Small intestine (tissue), 16 donors: ENCODE measurements at places on chromosomes 16 and 17. TPM values are rescaled to one million over a fixed set of nuclear protein-coding genes. Genes with fewer than 3 reads are reported as not detected.

GNG13 gene
- 0.80 TPM for polyA plus RNA-seq

CENPT gene
- polyA plus RNA-seq: 111 TPM

TADA2A gene
- polyA plus RNA-seq: 7.8 TPM

PGS1 gene
- polyA plus RNA-seq: 16.1 TPM

MSI2 gene
- 9.6 TPM for polyA plus RNA-seq

GRCh38 chr17:47266782-47267181, 13.2 kb downstream of the ITGB3 start:
- peaks cover 4% of the 10 kb centered on the region for H3K36me3 ChIP-seq
- H3K4me3 ChIP-seq: no peak overlapping the region
- peak overlapping the region; percentile 58 for H3K27ac ChIP-seq
- H3K27me3 ChIP-seq: no peaks in the 10 kb centered on the region
- peaks cover 1% of the 10 kb centered on the region for H3K4me1 ChIP-seq

- DNase-seq: no peak
- no peak overlapping the region for H3K4me3 ChIP-seq
- no peaks in the 10 kb centered on the region for H3K4me1 ChIP-seq
- H3K36me3 ChIP-seq: no peaks in the 10 kb centered on the region
- no peak overlapping the region for H3K27ac ChIP-seq
Measured at GRCh38 chr17:66930933-66931332, 33.6 kb upstream of the CACNG4 start.

GRCh38 chr17:38466346-38467315, 38.4 kb downstream of the ARHGAP23 start:
- no peaks in the 10 kb centered on the region for H3K4me1 ChIP-seq
- DNase-seq: no peak
- H3K27ac ChIP-seq: no peak overlapping the region
- H3K27me3 ChIP-seq: no peaks in the 10 kb centered on the region
- H3K4me3 ChIP-seq: no peak overlapping the region
- H3K36me3 ChIP-seq: peaks cover 77% of the 10 kb centered on the region

DNA sequence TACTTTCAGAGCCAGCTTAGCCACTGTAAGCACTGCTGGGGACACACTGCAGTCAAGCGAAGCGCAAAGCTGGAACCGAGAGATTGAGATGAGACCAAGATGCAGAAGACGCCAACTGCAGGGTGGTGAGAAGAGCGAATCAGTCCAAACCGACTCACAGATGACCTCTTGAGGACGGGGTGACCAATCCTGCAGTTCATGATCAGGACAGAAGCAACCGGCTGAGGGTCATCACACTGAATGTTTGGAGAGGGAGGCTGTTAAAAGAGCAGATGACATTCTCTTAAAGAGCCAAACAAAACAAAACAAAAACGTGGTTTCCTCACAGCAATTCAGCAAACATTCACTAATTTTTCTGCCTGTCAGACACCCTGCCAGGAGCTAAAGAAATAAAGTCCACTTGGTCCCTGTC, 8.5 kb downstream of the HASPIN start:
- H3K4me3 ChIP-seq: no peak overlapping the region
- peaks cover 2% of the 10 kb centered on the region for H3K36me3 ChIP-seq
- H3K27ac ChIP-seq: no peak overlapping the region
- H3K27me3 ChIP-seq: no peaks in the 10 kb centered on the region

DNA sequence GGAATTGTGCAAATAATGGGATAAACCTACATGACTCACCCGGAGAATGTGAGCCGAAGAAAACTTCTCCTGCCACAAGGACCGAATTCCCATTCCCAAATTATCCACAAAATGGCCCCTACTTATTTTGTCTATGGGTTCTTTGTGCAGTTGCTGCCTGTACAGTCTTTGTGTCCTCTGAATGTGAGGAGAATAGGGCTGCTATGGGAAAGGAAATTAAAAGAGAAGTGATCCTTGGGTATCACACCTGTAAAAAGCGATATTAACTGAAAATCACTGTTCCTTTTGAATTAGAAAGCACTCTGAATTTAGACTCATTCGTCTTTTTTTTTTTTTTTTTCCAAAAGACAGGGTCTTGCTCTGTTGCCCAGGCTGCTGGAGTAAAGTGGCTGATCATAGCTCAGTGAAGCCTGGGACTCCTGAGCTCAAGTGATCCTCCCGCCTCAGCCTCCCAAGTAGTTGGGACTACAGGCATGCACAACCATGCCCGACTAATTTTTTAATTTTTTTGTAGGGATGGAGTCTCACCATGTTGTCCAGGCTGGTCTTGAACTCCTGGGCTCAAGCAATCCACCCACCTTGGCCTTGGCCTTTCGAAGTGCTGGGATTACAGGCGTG, 45.4 kb downstream of the CHD9 start:
- H3K4me1 ChIP-seq: no peaks in the 10 kb centered on the region
- no peaks in the 10 kb centered on the region for H3K36me3 ChIP-seq
- H3K27ac ChIP-seq: peak overlapping the region; percentile 93
- H3K27me3 ChIP-seq: no peaks in the 10 kb centered on the region
- no peak for DNase-seq

- no peak for DNase-seq
- H3K27me3 ChIP-seq: no peaks in the 10 kb centered on the region
- H3K4me3 ChIP-seq: no peak overlapping the region
- H3K27ac ChIP-seq: peak overlapping the region; percentile 24
Measured at GRCh38 chr16:81738783-81739496, 40.2 kb upstream of the PLCG2 start.

- H3K27me3 ChIP-seq: no peaks in the 10 kb centered on the region
- DNase-seq: no peak
- H3K36me3 ChIP-seq: peaks cover 6% of the 10 kb centered on the region
Measured at GRCh38 chr16:74950511-74950910, 34.4 kb downstream of the WDR59 start.

DNA sequence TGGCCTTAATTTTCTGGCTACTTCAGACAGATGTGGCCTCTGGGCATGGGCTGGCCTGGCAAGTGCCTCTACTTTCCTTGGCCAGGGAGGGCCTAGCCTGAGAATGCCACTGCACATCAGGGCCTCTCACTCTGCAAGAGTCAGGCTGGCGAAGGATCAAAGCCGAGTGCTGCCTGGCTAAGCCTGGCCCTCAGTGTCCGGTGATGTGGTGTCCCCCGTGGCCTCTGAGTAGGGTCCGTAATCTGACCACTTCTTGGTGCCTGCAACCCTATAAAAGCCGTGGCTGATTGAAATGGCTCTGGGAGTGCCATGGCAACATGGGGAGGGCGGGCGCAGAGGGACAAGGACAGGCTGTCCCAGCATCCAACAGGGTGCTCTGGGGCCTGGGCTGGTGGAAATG, 30.2 kb downstream of the TBX4 start:
- peaks cover 3% of the 10 kb centered on the region for H3K27me3 ChIP-seq
- H3K36me3 ChIP-seq: no peaks in the 10 kb centered on the region
- H3K27ac ChIP-seq: no peak overlapping the region
